ENCODE measurements at places on chromosomes 4 and X.

DNA sequence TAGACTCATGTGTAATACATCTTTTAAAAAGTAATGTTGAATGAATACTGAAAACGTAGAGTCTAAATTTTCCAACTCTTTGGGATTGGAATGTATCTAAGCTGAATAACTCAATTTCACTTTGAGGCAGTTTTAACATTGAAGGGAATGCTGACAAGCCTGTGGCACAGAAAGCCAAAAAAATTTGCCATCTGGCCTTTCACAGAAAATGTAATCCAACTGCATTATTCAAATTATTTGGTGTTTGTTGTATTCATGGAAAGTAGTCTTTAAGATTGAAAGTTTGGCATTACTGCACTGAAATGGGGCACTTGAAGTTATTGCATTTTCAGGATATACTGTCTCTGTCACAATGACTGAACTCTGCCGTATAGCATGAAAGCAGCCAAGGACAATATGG is 186.9 kb downstream of the FRMPD4 start:
- DNase-seq: peak; percentile 16

DNA sequence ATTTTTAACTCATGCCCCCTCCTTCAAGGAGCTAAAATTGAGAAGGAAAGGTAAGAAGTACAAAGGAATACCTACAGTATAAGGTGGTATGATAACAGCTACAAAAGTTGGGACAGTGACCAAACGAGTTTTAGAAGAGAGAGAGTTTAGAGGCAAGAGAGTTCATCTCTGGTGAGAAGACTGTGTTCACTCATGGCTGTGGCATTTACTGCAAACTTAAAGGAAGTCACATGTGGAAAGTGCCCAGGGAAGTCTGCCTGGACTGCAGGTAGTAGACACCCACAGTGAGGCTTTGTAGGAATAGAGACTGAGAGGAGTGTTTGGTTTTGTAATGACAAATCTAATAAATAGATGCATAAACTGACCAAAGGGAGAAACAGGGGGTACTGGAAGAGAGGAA is 493.5 kb downstream of the IL15 start:
- DNase-seq: no peak

- peak; percentile 48 for DNase-seq
Observed at GRCh38 chr4:26323821-26324220, 3.0 kb downstream of the RBPJ start.

GRCh38 chr4:2648159-2648814 is 107.8 kb downstream of the TNIP2 start:
- no peak for DNase-seq

DNA sequence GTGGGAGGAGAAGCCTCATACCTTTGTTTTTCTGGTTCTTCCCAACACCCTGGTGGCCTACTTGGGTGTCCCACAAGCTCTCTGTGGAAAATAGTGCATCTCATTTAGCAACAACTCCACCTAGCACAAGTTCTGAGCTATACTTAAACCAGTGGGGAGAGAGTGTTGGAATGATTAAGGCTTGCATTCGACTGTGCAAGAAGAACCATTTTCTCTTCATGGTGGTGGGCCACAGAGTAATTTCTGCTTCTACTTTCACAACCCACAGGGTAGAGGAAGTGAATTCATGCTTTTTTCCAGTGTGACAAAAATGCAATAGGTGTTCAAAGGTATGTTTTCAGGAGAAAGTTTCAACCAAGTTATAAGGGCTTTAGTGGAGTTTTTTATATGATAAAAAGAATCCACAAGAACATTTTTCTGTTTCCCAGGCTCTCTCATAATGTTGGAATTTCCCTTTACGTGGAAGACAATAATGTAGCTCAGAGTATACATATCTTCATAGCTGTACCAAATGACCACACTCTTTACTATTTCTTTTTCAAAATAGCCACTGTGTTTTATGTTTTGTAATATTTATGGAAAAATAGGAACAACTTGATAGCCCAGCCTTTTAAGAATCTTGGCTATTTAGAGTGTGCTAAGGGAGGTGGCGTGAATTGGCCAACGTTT is 80.3 kb upstream of the HHIP start:
- no peak for DNase-seq

DNA sequence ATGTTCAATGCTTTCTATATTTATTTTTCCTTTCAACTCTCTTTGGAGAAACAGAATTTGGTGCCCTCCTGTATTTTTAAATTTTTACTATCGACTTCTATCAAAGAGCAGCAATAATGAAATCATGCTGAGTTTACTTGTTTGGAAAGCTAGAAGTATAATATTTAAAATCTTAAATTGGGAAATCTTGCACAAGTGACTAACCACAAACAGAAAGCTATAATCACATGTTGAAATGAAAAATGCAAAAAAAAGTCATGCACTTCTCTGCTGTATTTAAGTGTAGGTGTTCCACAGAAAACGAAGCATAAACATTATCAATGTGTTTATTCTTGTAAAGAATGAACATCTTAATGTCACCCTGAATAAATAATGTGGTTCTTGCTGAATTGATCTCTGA is 306.1 kb downstream of the PCDH18 start:
- peak; percentile 22 for DNase-seq

- peak; percentile 58 for DNase-seq
Observed at GRCh38 chr4:121070696-121071639, 1.4 kb downstream of the NDNF start.

DNA sequence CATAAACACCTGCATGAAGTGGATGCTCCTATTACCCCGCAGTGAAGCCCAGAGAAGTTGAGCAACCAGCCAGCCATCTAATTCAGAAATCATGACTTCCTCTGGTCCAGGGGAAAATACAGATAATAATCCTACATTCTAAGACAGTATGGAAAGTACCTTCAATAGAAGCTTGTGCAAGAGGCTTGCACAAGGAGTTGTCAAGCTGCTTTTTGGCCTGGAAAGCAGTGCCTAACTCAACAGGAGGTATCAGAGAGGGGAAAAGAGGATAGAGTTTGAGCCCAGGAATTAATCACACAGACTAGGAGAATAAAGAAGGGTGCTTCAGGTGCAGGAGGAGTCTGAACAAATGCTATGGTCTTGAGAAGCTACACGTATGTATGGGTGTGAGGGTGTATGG is 26.7 kb downstream of the TMEM192 start:
- DNase-seq: no peak

GRCh38 chrX:120401301-120401700 is 39.4 kb downstream of the ATP1B4 start:
- DNase-seq: no peak

GRCh38 chr4:41196633-41197332 is 17.6 kb downstream of the APBB2 start:
- peak; percentile 84 for DNase-seq

DNA sequence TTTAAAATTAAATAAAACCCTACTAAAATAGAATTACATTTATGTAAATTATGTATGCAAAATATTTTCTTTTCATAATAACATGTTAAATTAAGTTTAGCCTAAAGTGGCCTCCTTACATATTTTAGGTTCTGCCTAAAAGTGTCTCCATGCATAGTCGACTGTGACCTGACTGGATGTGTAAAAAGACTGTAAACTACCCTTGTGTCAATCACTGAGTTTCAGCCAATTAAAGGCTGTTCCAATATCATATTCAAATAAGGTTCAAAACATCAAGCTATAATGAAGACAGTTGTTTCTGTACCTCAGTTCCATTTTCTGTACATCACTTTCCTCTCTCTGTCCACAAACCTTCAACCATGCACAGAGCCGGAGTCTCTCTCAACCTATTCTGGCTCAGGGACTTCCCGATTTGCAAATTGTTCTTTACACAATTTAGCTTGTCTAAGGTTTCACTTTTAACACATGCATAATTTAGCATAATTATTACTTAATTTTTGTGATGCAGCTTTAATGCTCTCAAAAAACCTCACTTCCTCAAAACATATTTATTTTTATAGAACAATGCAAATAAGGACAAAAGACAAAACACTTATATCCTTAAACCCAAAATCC is 60.1 kb downstream of the SH3RF1 start:
- no peak for DNase-seq

GRCh38 chr4:54783402-54784110 is 125.8 kb downstream of the KIT start:
- DNase-seq: peak; percentile 80

GRCh38 chrX:16333453-16333852 is 166.2 kb downstream of the MAGEB17 start:
- DNase-seq: no peak

- DNase-seq: peak; percentile 6
Observed at GRCh38 chr4:24262616-24263015, 321.7 kb downstream of the DHX15 start.

- DNase-seq: peak; percentile 82
Observed at GRCh38 chr4:127138586-127138985, 494.2 kb upstream of the INTU start.

- DNase-seq: no peak
Observed at GRCh38 chrX:386239-386767, 404 bp downstream of the PPP2R3B start.

DNA sequence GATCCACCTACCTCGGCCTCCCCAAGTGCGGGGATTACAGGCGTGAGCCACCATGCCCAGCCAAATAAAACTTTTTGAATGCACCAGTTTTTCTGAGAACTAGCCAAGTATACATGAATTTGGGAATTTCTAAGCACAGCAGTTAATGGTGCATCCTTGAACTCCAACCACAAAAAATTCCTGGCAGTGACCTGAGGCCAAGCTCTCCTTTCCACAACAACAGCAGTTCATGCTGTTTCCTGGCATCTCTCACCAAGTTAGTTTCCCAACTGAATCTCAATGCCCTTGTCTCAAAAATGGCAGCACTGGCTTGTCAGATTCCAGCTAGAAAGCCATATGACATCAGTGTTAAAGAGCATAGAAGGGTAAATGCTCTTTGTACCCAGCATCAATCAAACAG is 15.9 kb upstream of the XKRX start:
- DNase-seq: no peak

DNA sequence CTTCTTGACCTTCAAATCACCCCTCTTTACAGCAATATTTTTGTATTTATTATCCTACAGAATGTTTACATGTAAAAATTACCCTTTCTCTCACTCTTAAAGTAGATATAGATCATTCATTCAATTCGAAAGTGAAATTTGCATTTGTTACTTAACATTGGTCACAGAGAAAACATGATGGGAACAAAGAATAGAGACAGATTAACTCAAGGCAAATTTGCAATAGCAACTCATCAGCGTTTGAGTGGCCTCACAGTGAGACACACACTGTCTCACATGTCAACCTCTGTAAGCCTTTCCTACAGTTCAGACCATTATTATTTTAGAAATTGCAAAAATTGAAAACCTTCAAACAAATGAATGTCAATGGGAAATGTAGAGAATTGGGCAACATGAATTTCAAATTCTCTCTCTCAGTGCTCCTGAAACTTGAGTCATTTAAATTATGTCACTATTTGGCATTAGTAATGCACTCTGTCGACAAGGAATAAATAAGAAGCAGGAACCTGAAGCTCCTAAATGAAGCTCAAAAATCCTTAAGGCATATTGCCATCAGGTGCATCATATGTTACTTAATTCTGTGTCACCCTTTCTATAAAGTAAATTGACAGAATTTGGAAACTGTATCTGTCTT is 148.3 kb upstream of the ANXA10 start:
- DNase-seq: no peak

DNA sequence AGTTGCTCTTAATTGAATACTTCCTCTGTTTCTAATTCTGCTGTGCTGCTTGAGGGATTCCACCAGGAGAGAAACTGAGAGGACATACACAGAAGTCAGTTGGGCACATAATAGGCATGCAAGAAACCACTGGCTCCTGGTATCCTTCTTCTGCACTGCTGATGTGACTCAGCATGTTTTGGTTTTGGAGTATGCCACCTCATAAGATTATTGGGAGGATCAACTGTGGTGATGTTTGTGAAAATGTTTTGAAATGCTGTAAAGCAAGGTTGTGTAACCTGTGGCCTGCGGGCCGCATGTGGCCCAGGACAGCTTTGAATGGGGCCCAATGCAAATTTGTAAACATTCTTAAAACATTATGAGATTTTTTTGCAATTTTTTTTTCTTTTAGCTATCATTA is 119.6 kb downstream of the GATB start:
- peak; percentile 87 for DNase-seq

GRCh38 chr4:25068386-25068785 is 37.6 kb upstream of the LGI2 start:
- DNase-seq: no peak

DNA sequence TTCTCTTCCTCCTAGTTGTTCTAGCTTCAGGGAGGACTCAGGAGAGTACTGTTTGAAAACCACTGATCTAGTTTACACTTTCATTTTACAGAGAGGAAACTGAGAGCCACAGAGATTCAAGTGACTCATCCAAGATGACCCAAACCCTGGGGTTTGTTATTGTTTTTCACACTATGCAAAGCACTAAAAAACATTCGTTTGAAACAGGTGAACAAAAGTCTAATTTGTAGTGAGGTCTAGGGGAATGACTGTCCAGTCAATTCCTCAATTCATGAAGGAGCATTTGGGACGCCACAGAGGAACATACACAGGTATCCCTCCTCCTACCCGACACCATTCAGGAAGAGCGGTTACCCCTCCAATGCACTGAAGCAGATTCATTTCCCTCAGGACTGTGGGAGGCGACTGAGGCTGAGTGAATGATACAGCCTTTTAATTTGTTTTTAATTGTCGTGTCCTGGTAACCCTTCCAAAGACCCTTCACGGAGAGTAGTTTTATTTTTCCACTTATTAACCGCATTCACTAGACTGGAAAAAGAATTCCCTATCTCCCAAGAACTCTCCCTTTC is 30.3 kb downstream of the TLR10 start:
- DNase-seq: peak; percentile 44

DNA sequence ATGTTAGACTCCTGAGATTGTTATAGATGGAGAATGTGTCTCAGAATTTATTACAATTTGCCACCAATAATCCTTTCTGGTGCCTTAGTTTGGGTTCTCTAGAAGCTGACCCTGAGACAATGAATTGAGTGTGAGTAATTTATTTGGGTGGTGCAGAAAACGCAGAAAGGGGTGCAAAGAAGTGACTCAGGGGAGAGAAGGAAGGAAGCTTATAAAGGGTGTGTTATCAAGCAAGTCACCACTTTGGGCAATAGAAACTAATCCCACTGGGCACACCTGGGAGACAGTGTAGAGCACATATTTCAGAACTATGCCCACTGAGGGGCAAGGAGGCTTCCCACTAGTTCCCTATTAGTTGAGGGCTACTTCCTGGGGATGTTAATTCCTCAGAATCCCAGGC is 320.6 kb downstream of the MID1IP1 start:
- no peak for DNase-seq

- no peak for DNase-seq
Observed at GRCh38 chr4:88012647-88013046, 5.2 kb downstream of the PKD2 start.

DNA sequence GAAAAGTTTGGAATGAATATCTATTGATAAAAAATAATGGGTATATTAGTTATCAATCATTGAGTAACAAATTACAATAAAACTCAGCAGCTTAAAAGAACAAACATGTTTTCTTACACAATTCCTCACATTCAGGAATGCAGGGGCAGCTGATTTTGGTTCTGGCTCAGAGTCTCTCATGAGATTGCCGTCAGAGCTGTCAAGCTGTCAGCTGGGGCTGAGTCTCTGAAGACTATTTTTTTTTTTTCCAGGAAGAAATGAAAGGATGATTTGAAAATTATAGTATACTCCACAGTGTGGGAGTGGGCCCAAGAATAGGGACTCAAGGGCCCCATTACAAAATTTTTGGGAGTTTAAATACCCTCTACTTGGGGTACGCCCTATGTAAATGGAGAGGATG is 219.1 kb downstream of the GC start:
- DNase-seq: no peak

GRCh38 chr4:68132342-68132741 is 2.7 kb upstream of the TMPRSS11F start:
- DNase-seq: no peak

Data from AG10803 (cell line).